ENCODE measurements at places on chromosomes 7 and 10.

- no peak for DNase-seq
Measured at GRCh38 chr7:115724400-115725056, 306.0 kb downstream of the TFEC start.

- peak; percentile 36 for DNase-seq
Measured at GRCh38 chr7:18849130-18849529, 268.3 kb downstream of the TWIST1 start.

GRCh38 chr10:14936584-14936983, 17.3 kb downstream of the DCLRE1C start:
- DNase-seq: no peak

DNA sequence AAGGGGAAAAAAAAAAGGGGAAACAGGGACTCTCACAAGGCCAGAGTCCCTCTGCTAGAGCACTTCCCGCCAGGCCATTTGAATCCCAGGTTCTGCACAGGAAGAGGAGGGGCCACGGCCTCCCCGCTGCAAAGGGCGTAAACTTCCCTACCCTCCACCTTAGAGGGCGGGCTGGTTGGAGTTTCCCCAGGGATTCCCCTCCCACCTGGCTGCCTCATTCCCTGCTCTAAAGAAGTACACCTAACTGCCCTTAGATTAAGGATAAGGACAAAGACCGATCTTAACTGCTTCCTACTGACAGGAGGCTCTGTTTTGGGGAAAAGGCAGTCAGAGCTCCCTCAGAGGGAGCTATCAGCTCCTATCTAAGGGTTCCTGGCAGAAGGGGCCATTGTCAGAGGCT, 102.0 kb upstream of the ARMC3 start:
- DNase-seq: no peak

DNA sequence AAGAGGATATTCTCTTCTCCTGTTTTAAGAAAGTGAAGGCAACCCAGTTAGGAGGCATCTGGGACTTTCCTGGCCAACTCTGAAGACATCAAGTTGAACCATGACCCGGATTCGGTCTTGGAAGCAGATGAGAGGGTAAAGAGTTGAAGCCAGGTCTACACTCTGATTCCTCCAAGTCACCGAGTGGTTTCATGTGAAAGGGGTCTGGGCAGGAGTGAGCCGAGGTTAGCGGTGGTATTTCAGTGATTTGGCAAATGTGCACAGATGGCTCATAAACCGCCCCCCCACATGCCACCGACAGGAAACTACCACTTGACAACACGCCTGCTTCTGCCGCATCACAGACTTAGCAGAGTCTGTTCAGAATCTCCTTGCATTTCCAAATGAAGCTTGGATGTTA, 11.4 kb upstream of the REPIN1 start:
- DNase-seq: no peak

DNA sequence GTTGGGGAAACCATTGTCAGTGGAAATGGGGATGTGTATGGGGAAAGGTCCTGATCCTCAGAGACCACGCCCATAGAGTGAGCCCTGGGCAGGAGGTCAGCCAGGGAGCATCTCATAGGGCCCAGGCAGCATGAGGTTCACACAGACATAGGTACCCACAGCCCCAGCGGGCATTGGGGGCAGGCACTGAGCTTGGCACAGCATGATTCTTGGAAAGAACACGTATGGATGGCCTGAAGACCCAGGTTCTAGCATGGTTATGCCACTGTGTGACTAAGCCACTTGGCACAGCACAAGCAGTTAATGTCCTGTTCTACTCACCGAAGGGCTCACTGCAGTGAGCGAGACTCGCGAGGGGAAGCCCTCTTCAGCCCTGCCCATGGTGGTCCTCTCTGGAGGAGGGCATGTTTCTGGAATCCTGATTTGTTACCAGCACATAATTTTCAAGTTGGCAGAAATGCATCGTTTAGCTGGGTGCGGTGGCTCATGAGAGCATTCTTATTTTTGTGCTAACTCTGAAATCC, 125.2 kb downstream of the UBE2H start:
- DNase-seq: no peak

- no peak for DNase-seq
Measured at GRCh38 chr10:84944187-84944586, 615.8 kb downstream of the CCSER2 start.

DNA sequence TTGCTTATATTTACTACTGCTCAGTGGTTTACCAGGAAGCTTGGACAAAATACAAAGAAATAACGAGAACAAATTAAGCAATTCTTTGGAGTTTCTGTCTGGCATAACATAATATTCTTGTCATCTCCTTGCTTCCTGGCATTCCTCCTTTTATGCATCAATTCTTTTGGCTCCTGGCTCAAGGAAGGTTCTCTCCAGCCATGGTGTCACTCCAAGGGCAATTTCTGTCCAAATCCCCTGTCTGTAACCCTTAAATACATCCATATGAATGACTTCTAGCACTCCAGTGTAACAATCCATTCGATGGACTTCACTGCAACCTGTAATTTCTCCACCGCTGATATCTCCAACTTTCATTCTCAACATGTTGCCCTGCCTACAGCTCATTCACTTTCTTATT, 617.7 kb upstream of the ANKRD30A start:
- no peak for DNase-seq

DNA sequence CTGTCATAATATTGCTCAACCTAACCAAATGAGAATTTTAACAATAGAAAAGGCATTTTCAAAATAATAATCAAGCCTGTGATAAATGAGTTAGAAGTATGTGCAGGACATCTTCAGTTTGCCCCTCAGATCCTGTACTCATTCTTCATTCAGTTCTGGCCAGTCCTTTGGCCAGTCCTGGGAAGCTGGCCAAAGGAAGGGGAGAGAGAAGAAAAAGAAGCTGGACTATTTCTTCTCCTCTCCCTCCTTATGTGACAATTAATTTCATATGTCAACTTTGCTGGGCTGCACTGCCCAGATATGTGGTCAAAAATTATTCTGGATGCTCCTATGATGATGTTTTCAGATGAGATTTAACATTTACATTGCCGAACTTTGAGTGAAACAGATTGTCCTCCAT, 31.6 kb upstream of the ITGB8 start:
- no peak for DNase-seq

DNA sequence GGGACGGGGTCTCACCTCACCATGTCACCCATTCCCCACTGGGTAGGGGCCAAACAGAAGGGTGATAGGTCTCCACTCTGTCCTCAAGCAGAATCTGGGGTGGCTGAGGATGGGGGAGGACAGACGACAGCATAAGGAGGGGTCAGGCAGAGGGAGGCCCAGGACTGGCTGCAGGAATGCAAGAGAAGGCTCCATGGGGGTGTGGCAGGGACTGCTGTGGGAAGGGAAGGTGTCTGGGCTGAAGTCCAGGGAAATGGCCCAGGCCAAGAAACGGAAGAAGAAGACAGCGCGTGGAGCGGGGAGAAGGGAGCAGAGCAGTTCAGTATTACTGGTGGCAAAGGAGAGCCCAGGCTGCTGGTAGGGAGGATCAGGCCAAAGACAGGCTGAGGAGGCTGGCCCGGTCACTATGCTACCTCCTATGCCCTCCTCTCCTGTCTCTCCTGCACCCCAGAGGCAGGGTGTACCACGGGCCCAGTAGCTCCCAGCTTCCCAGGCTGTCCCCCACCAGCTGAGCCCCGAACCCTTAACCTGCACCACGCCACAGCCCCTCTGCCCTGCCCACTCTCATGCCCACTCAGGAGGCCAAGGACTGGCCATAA, 60.9 kb downstream of the GRB10 start:
- DNase-seq: no peak

- DNase-seq: no peak
Measured at GRCh38 chr10:31171402-31172083, 139.9 kb upstream of the ZNF438 start.

- no peak for DNase-seq
Measured at GRCh38 chr7:92325858-92326257, 80.1 kb downstream of the ANKIB1 start.

DNA sequence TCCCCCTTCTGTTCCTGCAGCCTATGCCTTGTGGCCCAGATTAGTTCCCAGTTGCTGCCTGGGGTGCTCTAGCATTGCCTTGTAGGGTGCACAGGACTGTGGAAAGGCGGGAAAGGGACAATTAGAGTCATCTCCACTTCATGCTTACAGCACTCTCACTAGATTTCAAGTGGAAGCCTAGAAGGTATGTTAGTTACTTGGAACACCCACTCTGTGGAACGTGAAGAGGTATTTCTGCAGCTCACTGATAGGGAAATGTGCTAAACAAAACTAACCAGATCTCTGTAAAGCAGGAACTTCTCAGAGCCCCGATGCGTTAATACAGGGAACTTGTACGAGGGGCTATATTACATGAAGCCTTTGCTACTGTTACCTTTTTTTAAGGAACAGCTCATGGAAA, 19.4 kb downstream of the STMP1 start:
- no peak for DNase-seq

GRCh38 chr7:152459724-152460251, 24.0 kb upstream of the KMT2C start:
- DNase-seq: peak; percentile 76

GRCh38 chr10:31426401-31426800, 107.4 kb downstream of the ZEB1 start:
- DNase-seq: peak; percentile 93

DNA sequence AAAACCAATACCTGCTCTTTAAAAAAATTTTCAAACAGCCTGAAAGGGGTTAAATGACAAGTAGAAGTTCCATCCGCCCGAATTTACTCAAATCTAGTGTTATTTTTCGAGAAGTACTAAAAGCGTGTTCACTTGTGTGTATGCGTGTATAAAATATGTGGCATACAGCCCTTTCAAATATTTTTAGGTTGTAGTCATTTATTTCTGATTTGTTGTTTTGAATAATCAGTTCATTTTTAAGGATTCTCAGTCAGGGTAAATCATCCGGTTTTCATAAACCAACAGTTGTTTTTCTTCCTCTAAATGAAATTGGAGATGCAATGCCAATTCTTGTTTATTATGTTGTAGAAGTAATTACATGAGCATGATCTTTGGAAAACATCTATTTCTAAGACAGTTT, 6.9 kb upstream of the SUN1 start:
- DNase-seq: peak; percentile 52

Data from ELR (cell line).